ENCODE measurements at places on chromosomes 3 and 15. TPM values are rescaled to one million over a fixed set of nuclear protein-coding genes. Genes with fewer than 3 reads are reported as not detected.
A peak's percentile ranks its signal among the peaks of the same experiment; 100 is the strongest.

DNA sequence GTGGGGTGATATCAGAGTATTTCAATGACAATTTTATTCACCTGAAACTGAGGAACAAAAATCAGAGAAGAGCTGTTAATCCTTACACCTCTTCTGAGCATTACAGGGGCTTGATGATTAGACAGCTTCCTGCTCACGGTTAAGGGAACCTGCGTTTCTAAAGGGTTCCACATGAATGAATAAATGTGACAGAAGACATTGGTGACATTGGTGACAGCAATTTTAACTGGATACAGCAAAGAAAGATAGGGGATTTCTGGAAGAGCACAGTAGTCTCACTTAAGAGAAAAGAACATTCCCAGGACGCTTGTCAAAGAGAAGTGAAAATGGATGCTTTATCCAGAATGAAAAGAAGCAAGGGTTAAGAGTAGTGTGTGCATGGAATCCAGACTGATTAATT lies 235.9 kb upstream of the CNTN3 start:
- DNase-seq = no peak

DNA sequence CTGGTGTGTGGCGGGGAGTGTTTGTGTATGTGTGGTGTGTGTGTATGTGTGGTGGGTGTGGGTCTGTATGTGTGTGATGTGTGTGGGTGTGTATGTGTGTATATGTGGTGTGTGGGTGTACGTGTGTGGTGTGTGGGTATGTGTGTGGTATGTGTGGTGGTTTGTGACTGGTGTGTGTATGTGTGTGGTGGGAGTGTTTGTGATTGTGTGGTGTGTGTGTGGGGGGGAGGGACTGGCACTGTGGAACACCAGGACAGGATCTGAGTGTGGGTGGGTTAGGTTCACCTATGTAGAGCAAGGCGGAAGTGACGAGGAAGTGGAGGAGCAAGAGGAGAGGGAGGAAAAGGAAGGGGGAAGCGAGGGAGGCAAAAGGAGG lies 510.8 kb downstream of the SHQ1 start:
- DNase-seq = no peak

GRCh38 chr15:44147636-44148035 lies 47.4 kb downstream of the FRMD5 start:
- no peak for DNase-seq

GRCh38 chr3:65538101-65538500 lies 500.6 kb downstream of the MAGI1 start:
- DNase-seq = no peak

The NR2E3 gene
- total RNA-seq = not detected

GRCh38 chr3:15610082-15610759 lies 8.7 kb downstream of the BTD start:
- DNase-seq = no peak

GRCh38 chr3:126465928-126466544 lies 9.7 kb downstream of the ZXDC start:
- DNase-seq = peak; percentile 75

- DNase-seq = no peak
Observed at GRCh38 chr3:25618028-25618427, 46.7 kb downstream of the TOP2B start.

The COL6A5 gene
- not detected for total RNA-seq

- no peak for DNase-seq
Observed at GRCh38 chr15:65971741-65971995, 102.4 kb downstream of the RAB11A start.

DNA sequence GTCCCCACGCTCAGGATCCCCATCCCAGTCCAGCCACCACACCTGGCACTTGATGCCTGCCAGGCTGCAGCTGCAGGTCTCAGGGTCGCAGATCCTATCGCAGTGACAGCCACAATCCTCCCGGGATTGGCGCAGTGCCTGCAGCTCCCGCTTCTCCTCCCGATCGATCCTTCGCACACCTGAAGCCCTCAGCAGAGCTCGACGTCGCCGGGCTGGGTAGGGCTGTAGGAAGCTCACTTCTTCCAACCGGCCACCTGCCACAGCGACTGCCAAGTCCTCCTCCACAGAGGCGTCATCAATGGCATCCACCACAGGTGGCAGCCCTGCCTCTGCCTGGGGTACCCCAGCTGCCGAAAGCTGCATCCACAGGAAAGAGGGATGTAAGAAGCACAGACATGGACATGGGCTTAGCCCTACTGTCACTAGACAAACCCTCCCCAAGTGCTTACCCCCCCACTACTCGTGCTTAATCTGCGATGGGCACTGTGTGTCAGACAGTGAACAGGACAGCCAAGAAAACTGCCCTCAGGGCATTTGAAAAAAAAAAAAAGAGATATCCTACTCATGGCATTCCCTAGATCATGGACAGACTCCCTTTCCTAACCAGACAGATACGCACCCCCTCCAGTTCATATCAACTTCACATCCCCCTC lies 9.2 kb downstream of the CSRNP1 start:
- DNase-seq = no peak

The CATSPER2 gene
- 3.1 TPM for total RNA-seq

DNA sequence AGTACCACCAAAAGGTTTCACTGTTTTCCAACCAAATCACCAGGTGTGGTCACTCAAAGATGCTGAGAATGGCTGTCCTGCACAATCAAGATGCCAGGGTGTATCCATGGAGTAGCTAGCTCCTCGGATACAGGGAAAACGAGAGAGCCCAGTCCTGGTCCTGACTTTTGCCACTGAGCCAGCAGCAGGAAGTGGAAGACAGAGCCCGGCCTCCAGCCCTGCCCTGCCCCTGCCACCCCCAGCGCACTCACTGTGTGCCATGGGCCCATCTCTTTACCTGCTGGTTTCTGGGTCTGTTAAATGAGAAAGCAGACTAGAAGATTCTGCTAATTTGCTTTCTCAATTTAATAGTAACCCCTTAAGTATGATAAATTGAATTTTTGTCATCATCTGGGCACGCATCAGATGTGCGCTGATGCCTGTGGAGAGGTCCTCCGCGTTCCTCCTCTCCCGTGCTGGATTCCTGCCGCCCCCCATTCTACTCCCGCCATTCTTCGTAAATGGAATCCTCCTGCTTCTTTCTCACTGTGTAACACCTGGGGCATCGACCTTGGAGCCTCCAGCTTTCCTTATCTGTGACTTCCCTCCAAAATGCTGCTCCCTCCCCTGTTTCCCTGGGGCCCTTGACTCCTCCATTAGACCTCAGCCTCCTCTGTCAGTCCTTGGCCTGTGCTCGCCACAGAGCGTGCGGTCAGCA lies 18.0 kb downstream of the TNFAIP8L3 start:
- DNase-seq = no peak

DNA sequence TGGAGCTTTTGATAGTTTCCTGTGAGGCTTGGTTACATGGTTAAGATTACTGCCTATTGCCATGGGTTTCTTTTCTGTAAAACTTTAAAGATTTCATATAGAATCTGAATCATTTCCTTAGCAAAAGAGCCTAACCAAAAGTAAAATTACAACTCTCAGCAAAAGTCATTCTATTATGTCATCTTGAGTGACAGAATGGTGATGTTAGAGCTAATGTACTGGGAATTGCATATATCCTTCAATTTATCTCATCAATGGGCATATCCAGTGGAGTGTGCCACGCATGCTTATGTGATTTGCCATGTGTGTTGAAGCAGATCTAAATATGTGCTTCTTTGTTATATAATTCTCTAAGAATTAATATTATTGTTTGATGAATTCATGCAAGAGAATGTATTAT lies 212.1 kb downstream of the ROBO1 start:
- no peak for DNase-seq

DNA sequence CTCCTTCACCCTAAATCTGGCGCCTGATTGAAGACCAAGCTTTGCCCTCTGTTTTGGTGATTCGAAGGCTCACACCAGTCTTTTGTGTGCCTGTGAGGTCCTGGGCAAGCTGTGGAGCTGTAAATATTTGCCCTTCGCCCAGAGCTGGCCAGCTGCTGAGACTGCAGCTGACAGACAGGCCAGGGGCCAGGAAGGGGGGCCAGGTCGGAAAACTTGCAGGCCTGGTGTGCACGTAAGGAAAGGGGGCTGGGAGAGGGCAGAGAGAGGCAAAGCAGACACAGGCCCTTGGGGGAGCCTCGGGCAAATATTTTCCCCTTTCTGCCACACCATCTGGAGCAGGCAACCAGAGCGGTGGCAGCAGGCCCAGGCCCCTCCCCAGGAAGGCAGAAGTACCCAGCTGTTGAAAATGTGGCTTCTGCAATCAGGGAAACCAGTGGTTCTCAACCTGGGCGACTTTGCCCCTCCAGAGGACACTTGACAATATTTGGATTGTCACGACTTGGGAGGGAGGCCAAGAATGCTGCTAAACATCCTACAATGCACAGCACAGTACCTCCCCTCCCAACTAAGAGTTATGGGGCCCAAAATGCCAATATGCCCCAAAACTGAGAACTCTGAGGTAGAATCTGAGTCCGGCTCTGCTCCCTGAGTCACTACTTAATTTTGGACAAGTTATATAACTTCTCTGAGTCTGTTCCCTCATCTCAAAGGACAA lies 2.5 kb downstream of the PDZRN3 start:
- DNase-seq = no peak

DNA sequence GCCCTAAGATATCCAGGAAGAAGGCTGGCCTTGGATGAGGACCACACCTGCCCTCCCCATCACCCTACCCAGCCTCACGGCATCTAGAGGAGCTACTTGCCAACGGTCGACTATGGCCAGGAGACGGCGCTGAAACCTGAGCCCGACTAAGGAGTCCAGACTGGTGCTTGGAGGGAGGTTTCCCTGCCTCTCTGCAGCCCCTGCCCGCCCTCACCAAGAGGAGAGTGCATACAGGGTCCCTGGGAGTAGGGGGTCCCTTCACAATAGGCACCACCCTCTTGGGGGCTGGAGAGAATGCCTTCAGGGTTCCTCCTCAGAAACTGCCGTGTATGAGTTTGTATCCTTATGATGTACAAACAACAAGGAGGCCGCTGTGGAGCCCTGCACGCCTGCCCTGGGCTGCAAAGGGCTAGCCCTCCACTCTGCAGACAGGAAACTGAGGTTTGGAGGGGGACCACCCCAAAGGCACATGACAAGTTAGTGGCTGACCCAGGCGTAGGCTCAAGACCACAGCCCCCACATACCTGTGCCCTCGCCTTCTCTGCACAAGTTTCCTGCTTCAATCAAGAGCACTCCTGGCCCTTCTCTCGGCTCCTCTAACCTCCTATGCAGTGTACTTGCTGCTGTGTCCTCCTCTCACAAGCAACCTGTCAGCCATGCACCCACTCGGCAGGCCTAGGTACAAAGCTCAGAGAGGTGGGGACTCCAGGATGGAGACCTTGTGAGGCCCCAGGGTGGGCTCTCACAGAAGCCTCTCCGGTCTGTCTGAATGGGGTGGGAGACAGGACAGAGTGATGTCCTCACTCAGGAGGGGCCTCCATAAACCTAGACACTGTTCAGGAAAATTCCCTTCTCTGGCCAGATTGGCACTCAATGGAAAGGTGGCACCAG lies 7.4 kb downstream of the KLF15 start:
- peak; percentile 81 for DNase-seq

DNA sequence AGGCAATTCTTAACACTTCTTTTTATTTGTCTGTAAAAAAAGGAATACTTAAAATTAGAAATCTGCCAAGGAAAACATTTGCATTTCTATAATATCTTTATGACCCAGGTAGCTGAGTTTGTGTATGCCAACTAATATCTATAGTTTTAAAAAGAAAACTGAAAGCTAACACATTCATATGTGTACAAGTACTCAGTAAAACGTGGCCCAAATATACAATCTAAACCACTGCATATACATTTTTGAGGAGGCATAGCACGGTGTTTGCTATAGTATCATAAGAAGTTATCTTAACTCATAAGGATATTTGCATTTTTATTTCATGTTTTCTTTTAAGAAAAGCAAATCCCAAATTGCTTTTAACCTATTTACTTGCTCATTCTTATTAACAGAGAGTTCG lies 172.7 kb downstream of the ZBTB20 start:
- DNase-seq = no peak

DNA sequence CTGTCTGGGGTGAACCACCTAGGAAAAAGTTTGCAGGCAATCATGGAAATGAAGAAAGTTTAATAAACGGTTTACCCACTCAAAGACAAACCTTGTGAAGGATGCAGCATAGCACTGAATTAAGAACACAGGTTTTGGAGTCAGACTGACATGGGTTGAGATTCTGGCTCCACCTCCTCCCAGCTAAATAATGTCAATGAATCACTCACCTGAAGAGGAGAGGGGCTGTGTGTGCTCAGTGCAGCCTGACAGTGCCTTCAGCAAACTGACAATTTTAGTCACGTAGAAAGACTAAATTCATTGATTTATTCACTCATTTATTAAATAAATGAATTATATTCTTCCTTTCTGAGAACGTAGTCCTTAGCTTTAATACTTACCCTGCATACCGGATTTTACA lies 18.9 kb downstream of the NR1I2 start:
- DNase-seq = no peak

The GOLGA8T gene
- total RNA-seq = not detected

DNA sequence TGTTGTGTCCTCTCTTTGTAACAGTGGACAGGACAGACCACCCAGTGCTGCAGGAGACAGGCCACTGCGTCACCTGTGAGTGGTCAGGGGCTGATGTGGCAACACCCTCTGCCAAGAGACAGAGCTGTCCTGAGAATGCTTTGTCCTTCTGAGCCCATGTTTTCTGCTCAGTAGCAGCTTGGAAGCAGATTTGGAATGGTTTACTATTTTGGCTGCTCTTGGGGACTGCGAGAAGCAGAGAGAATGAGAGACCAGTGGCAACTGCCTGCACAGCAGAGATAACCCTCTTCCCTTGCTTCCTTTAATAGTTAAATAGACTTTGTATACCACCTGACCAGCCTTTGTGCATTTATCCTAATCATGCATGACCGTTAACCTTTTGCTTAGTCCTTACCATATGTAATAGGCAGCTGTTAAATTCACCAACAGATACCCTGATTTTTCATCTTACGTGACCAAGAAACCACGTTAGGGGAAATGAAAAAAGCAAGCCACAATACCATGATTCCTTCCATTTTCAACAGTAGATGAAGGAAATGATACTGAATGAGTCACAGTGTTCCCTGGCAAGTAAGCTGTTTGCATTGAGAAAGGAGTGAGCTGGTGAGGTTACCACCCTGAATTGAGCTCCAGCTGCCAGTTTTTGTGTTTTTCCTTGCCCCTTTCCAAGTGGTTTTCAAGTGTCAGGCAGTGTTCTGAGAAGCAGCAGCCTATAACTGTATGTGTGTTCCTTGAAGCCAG lies 35.5 kb downstream of the B3GALNT1 start:
- DNase-seq = no peak

- no peak for DNase-seq
Observed at GRCh38 chr3:12489832-12490231, 5.6 kb downstream of the TSEN2 start.

DNA sequence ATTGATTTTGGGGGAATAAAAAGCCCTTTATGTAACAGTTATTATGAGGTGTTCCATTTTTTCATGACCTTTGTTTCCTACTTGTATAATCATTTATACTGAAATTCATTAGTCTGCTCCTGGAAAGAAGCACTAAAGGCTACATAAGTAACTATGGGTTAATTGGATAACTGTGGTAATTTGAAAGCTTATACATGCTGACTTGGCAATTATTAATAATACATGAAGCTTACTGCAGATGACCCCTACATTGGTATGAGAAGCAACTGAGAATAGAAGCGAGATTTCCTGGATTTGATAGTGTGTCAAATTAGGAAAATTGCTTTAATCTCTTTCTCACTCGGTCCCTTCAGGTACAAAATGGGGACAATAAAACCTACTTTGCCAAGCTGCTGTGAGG lies 658.0 kb downstream of the ROBO1 start:
- DNase-seq = no peak

- DNase-seq = no peak
Observed at GRCh38 chr15:79640206-79640605, 208.1 kb downstream of the MINAR1 start.
